Endothelial cell (in vitro differentiated cells): ENCODE measurements at places on chromosomes 5 and 9. TPM values are rescaled to one million over a fixed set of nuclear protein-coding genes. Genes with fewer than 3 reads are reported as not detected.

INPP5E gene
- 23.6 TPM for total RNA-seq

POU5F2 gene
- total RNA-seq: 0.64 TPM

RABGAP1 gene
- 58.2 TPM for total RNA-seq

C5orf52 gene
- not detected for total RNA-seq

IQGAP2 gene
- total RNA-seq: 43.4 TPM

AQP7 gene
- total RNA-seq: 0.64 TPM

DNA sequence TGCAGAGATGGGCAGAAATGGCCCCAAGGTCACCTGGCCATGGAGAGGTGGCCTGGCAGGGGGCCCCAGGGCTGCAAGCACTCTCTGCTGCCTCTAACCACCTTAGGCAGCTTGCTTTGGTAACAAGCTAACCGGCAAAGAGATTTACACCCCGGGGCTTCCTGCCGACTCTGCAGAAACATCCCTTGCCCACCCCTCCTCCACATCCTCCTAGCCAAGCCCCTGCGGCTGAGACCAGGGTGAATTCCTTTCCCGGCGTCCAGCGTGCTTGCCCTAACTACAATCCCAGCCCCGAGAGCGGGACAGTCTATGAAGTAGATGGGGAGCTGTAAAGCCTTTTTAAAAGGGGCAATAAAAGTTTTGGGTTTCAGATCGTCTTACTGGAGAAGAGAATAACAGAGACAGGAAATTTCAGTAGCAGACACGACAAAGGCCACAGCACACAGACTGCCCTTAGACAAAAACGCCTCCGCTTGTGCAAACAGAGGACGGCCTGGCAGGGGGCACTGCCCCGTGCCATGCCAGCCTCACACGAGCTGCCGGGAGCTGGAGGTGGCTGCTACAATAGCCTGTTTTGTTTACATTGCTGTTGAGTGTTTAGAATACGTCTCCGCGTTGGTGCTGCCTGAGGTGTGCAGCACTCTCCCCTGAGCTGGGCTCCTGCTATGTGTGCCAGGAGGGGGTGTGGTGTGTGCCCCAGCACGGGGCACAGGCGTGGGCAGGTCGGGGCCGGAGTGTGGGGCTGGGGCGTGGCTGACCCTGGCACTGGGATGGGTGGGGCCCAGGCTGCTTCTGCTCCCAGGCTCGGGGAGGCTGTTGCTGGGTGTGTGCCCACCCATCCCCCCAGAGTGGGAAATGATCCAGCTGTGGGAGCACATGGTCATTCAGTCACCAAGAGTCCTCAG, 15.3 kb downstream of the MYMK start:
- peak; percentile 56 for DNase-seq

GRCh38 chr5:132749506-132749905, 2.3 kb downstream of the CCNI2 start:
- DNase-seq: no peak

GRCh38 chr5:126501448-126501847, 78.2 kb downstream of the GRAMD2B start:
- no peak for DNase-seq

- no peak for DNase-seq
These were observed 17.8 kb downstream of the NOTCH1 start for GRCh38 chr9:136527721-136528710.

- DNase-seq: no peak
These were observed 21.2 kb downstream of the FAXDC2 start for GRCh38 chr5:154829181-154829588.

DNA sequence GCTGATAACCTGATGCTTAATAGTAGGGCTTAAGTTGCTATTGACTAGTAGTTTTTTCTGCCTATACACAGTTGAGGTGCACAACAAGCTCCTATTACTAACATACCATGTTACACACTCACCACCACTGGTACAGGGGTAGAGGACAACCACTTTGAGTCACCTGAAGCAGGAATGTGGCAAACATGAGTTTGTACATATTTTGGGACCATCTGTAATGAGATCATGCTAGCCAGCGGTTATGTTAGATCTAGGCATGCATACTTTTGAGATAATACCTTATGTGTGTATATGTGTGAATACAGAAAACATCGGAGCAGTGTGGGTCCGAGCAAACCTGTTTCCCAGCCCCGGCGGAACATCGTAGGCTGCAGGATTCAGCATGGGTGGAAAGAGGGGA, 72.8 kb upstream of the NXNL2 start:
- no peak for DNase-seq

GRCh38 chr9:134032456-134033222, 7.4 kb downstream of the BRD3OS start:
- no peak for DNase-seq

DNA sequence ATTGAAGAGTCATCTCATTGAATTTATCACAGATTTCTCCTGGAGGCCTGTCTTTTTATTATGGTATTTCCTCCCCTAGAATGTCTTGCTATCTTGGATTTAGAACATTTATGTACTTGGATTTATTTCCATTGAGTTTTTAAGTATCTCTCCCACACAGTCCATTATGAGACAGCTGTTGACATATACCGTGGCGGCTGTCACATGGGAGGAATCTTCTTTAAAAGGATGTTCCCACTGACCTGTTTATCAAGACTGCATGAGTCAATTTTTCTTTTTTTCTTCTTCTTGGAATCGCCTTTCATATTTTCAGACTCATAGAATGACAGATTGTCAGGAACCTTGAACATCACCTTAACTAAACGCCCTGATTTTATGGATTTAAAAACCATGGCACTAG, 2.9 kb upstream of the CAVIN4 start:
- no peak for DNase-seq

DNA sequence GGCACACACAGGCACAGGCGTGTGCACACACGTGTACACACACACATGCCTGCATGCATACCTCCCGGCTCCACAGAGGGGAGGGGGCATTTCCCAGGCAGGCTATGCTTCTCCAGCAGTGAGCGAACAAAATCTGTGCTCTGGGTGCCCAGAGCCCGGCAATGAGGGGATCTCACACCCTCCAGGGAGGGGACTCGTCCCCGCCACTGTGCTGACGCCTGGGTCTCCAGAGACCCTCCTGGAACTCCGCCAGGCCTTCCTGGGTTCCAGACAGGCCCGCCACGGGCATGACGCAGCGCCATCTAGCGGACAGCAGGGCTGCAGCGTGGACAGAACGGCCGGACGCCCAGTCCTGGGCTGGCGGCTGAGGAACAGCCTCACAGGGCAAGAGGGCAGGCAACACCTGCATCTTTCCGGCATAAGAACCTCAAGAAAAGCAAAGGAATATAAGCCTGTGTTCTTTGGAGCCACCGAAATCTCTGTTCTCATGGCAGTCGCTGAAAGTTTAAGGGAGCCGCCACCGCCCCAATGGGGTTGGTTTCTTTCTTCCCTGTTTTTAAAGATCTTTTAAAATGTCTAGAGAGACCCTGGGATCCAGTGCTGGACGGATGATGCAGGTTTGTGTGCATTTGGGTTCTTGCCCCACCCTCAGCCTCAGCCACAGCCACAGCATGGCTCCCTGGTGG, 135.6 kb upstream of the PPP1R26 start:
- peak; percentile 86 for DNase-seq

GRCh38 chr9:120360510-120360909, 219.5 kb downstream of the CDK5RAP2 start:
- no peak for DNase-seq

- no peak for DNase-seq
These were observed 250.1 kb upstream of the KLF4 start for GRCh38 chr9:107739601-107740082.

DNA sequence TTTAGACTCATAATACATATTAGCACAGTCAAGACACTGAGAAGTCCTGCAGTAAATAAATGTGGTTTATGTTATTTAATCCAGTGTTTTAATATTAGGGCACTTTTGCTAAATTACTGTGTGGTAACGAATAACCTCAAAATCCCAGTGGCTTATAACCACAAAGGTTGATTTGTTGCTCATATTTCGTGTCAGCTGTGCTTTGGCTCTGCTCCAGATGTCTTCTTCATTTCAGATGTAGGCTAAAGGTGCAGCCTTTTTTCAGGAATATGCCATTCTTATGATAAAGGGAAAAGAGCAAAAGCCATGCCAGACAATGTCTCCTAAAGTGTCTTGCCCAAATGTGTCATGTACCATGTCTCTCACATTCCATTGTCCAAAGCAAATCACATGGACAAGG, 144.8 kb downstream of the BRINP1 start:
- DNase-seq: no peak

- no peak for DNase-seq
These were observed 6.2 kb downstream of the SLC6A18 start for GRCh38 chr5:1231354-1231905.

- no peak for DNase-seq
These were observed 480.9 kb downstream of the MTRR start for GRCh38 chr5:8349855-8350254.

GRCh38 chr9:69170231-69170630, 3.8 kb upstream of the TJP2 start:
- DNase-seq: no peak
